ENCODE measurements at places on chromosomes 6 and 20. TPM values are rescaled to one million over a fixed set of nuclear protein-coding genes. Genes with fewer than 3 reads are reported as not detected.
A peak's percentile ranks its signal among the peaks of the same experiment; 100 is the strongest.

Gene BRPF3
- 23.4 TPM for total RNA-seq

Gene VWA7
- total RNA-seq = 4.1 TPM

Gene TRIM40
- total RNA-seq = not detected

Gene POU3F2
- total RNA-seq = not detected

Gene DSTN
- 585 TPM for total RNA-seq

Gene GSTA1
- total RNA-seq = not detected

DNA sequence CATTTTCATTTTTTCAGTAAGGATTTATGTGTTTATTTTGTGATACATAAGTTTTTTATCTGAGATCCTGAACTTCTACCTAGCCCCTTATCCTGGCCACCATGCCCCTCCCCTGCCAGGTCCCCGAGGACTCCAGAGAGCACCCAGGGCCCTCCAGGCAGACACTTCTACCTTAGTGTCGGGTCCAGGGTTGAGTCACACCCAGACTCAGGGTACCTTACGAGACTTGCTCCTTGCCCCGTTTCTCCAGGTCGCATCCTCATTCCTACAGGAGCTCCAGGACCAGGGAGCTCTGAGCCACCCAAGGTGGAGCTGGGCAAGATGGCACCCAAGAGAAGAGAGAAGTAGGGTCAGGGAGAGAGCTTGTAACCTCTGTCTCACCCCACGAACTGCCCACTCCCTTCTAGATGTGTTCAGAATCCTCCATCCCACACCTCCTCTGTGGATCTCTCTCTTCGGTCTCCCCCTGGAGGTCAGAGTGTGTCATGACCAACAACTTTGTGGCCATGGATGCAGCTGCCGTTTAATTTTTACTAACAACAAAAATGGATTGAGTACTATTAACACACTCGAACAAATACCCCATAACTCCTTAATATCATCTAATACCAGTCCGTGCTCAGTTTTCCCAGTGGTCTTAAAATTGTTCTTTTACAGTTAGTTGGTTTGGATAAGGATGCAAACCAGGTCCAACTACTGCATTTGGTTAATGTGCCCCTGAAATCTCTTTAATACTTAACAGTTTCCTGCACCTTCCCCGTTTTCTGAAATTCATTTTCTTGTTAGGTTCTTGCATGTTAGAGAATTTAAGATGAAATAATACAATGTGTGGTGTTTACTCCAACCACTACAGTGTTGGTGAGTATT, 130.6 kb upstream of the INSM1 start:
- no peak for DNase-seq

DNA sequence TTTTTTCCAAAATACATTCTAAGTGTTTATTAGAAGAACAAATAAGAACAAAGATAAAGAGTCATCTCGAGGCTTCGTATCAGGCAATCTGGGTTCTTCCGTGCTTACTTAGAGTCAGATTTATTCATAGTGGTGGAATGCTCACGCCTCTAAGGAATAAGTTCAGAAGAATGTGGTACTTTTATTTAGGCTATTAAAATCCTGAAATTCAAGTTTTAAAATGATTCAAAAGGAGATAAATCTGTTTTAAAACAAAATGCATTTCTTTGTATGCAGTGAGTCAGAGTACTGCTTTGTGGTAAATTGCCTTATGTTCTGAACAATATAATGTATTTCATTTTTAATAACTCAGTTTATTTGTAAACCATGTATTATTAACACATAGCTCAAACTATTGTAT, 89.1 kb downstream of the FUT9 start:
- DNase-seq = no peak

GRCh38 chr6:107114926-107115694, at the start of gene BEND3:
Gene BEND3 (minus strand): TSS chr6:107115515. CDS start chr6:107099285, 16,230 bp downstream.
- DNase-seq = no peak

DNA sequence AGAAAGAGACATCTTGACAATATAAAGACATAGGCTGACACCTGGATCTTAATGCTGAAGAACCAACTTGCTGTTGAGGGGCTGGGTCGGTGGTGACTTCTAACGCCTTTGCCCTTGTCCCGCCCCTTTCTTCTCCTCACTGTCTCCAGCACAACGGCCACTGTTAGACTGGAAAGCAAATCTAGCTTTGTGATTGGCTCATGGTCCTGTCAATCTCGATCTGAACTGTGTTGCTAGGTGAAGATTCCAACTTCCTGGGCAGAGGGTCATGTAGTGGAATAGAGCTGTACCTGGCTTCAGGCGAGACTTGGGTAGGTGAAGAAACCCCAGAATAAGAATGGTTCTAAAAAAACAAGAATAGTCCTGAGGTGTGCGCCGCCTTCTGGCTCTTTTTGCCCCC, at the start of gene PGK2:
PGK2 (minus strand) TSS at position 110 of the 400 bp plus-strand sequence; CDS start at position 12, 98 bp downstream.
- no peak for DNase-seq

- no peak for DNase-seq
Observed at GRCh38 chr6:98769546-98769945, 64.8 kb upstream of the POU3F2 start.

DNA sequence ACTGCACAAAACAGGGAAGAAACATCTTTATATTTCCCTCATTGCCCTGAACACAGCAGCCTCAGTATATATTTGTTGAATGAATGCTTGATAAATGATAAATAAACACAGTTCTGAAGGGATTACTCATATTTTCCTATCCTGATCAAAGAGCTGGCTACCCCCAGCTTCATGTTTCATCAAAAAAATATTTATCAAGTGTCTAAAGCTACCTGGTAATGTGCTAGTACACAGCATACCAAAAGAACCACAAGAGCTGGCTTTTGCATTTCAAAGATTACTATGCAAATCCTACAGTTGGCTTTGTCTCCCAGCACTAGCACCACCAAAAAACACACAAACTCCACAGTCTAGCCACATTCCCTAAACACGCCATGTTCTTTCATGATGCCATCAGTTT, 130.0 kb downstream of the BTBD9 start:
- no peak for DNase-seq

- no peak for DNase-seq
Observed at GRCh38 chr20:6618051-6618450, 149.4 kb upstream of the BMP2 start.

DNA sequence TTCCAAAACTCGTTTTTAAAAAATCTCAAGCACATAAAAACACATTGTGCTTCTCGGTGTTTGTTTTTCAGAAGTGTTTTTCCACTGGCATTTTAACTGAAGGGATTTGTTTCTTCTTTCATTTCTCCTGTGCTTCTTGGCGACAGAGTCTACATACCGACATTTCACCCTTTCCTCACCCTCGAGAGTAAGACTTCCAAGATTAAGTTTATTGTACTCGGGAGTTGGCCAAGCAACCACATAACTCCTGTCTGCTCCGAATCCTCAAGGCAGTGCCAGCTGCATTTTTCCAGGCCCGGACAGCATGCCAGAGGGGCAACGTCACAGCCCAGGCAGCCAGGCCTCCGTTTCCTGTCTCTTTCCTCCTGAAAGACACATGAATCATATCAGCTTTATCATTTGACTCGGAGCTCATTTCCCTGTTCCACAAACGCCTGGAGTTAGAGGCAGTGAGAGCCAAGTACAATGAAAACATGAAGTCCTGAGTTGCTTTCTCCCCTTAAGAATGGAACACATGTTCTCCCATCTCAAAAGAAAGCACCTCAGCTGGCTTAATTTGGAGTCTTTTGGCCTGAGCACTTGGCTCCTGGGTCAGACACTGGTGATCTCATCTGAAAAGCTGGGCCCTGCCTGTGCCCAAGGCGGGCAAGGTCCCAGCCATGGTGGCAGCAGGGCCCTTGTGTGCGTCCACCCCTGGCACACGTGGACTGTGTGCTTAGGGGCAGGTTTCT, 23.2 kb upstream of the FAM50B start:
- DNase-seq = peak; percentile 98

DNA sequence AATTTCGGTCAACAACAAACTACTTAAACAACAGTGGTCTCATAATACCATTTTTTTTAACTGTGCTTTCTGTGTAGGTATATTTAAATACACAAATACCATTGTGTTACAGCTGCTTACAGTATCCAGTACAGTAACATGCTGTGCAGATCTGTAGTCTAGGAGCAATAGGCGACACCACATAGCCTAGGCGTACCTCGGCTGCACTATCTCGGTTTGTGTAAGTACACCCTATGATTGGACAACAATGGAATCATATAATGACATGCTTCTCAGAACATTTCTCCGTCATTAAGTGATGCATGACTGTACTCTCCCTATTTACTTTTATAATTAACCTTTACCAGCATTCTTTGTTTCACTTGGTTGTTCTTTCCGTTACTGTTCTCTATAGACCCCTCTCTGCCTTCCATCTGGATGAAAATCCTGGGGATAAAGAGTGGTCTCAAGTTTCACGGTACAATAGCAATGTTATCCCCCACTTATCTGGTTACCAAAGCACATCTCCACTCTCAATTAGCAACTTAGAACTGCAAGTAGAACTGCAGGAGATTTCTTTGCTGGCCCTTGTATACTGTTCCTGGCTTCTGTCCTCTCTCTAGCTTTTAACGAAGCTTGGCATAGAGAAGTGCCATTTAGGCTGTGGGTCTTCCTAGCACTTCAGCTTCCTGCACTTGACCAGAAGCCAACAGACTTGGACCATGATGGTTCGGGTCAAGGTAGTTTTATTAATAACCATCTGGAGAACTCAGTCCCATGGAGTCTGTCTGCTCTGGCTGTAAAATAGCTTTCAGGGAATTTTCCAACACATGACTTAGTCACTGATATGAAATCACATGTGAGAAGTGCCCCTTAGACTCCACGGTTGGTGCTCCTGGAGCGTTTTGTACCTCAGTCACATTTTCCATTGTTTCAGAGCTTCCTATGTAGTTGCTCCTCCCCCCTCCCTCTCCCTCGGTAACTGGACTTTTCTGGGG, 80.4 kb upstream of the POPDC3 start:
- no peak for DNase-seq
